Neural crest cell (in vitro differentiated cells): ENCODE measurements at places on chromosomes 16 and 17.
A peak's percentile ranks its signal among the peaks of the same experiment; 100 is the strongest.

DNA sequence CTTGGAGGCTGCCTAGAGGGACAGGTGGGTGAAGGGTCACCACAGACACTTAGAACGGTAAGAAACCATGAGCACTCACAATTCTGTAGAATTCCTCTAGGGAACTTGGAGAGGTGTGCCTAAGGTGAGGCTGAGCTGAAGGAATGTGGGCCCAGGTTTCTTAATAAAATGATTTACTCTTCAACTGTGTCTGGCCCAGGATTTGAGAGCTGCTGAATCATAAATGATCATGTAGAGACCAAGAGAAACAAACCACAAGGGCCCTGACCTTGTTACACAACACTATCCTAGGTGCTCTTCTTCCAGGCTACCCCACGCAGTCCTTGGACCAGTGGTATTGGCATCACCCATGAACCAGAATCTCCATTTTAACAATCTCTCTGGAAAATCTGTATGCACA, 27.7 kb downstream of the ZNF18 start:
- peaks cover 6% of the 10 kb centered on the region for H3K4me1 ChIP-seq
- H3K36me3 ChIP-seq: peaks cover 47% of the 10 kb centered on the region
- DNase-seq: no peak

- H3K4me3 ChIP-seq: peak overlapping the region; percentile 72
- no peak for DNase-seq
- H3K27ac ChIP-seq: peak overlapping the region; percentile 27
- H3K4me1 ChIP-seq: peaks cover 27% of the 10 kb centered on the region
- peaks cover 17% of the 10 kb centered on the region for H3K36me3 ChIP-seq
Measured at GRCh38 chr16:69325784-69326171, 4.6 kb downstream of the PDF start.

DNA sequence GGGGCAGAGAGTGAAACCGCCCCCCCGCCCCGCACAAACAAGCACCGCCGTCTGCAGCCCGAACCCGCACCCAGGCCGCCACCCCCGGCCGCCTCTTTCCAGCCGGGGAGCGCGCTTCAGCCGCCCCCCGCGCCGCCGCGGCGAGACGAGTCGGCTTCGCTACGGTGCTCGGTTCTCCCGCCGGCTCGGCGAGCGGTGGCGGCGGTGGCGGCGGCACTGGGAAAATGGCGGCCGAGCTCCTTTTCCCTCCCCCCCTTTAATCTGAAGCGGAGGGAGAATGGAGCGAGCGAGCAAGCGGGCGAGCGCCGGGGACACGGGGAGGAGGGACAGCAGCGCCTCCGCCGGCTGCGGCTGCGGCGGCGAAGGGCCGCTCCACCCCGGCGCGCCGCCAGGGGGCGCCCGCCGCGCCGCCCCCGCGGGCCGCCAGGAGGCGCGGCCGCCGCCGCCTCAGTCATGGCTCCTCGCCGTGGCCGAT, at the start of gene KANSL1:
TSS of gene KANSL1 (minus strand) at position 279 of the 475 bp plus-strand sequence. CDS start 21,286 bp downstream, outside the sequence.
- DNase-seq: peak; percentile 80
- H3K27me3 ChIP-seq: no peaks in the 10 kb centered on the region
- peaks cover 41% of the 10 kb centered on the region for H3K4me1 ChIP-seq
- peaks cover 4% of the 10 kb centered on the region for H3K36me3 ChIP-seq

- H3K27me3 ChIP-seq: no peaks in the 10 kb centered on the region
- H3K4me3 ChIP-seq: no peak overlapping the region
- no peak overlapping the region for H3K27ac ChIP-seq
- no peak for DNase-seq
Measured at GRCh38 chr17:81354252-81354953, 40.9 kb upstream of the BAHCC1 start.

- no peak for DNase-seq
- peaks cover 5% of the 10 kb centered on the region for H3K27me3 ChIP-seq
- H3K4me3 ChIP-seq: no peak overlapping the region
- no peaks in the 10 kb centered on the region for H3K36me3 ChIP-seq
- H3K27ac ChIP-seq: no peak overlapping the region
- peaks cover 23% of the 10 kb centered on the region for H3K4me1 ChIP-seq
Measured at GRCh38 chr17:50481648-50482047, 3.0 kb downstream of the RSAD1 start.

DNA sequence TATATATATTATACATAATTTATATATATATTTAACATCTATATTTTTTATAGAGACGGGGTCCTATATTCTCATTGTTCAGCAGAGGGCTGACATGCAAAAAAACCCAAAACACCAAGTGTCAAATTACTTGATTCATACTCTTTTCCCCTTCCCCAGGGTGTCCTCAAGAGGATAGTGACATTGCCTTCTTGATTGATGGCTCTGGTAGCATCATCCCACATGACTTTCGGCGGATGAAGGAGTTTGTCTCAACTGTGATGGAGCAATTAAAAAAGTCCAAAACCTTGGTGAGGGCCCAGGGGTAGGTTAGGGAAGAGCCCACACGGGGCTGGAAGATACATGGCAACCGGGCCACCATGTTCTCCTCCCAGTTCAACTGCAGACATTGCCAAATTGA, 11.0 kb downstream of the ITGAM start:
- no peak overlapping the region for H3K27ac ChIP-seq
- no peaks in the 10 kb centered on the region for H3K4me1 ChIP-seq
- no peak for DNase-seq
- no peak overlapping the region for H3K4me3 ChIP-seq
- peaks cover 42% of the 10 kb centered on the region for H3K27me3 ChIP-seq

DNA sequence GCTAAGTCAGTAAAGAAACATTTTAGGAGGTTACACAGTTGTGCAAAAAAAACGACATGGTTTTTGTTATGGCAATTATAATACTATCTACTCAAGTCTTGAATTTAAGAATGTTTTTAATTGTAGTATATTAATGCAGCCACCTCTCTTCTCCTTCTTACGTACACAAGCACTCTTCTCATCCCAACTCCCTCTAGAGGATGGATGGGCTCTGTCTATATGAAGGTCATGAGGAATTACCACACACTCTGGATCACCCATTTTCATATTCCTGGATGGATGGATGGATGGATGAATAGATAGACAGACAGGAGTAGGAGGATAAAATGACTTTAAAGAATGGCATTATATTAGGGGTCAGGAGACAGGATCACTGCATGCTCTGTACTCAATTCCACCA, 120.0 kb downstream of the PHKB start:
- no peak overlapping the region for H3K4me3 ChIP-seq
- H3K27ac ChIP-seq: no peak overlapping the region
- H3K4me1 ChIP-seq: peaks cover 3% of the 10 kb centered on the region
- no peak for DNase-seq
- H3K27me3 ChIP-seq: no peaks in the 10 kb centered on the region

DNA sequence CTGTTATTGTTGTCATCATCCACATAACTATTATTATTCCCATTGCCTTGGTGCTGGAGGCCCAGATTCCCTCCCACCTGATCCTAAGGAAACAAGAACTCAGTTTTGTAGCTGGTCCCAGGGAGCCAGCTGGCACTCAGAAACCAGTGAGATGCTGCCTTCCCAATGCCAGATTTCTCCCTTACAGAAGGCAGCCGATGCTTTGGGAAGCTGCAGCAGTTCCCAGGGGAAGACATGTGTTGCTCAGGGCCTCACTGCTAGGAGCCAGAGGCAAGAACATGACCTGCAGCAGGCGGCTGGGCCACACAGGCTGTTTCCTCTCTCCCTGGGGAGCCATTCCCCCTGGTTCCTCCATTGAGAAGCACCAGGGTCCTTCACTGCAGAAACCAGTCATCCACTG, 59.9 kb upstream of the GRIN2A start:
- H3K4me3 ChIP-seq: no peak overlapping the region
- peaks cover 11% of the 10 kb centered on the region for H3K4me1 ChIP-seq
- DNase-seq: no peak
- H3K27me3 ChIP-seq: peaks cover 5% of the 10 kb centered on the region
- no peak overlapping the region for H3K27ac ChIP-seq
- no peaks in the 10 kb centered on the region for H3K36me3 ChIP-seq
